ENCODE measurements at places on chromosomes 3 and 15.
A peak's percentile ranks its signal among the peaks of the same experiment; 100 is the strongest.

DNA sequence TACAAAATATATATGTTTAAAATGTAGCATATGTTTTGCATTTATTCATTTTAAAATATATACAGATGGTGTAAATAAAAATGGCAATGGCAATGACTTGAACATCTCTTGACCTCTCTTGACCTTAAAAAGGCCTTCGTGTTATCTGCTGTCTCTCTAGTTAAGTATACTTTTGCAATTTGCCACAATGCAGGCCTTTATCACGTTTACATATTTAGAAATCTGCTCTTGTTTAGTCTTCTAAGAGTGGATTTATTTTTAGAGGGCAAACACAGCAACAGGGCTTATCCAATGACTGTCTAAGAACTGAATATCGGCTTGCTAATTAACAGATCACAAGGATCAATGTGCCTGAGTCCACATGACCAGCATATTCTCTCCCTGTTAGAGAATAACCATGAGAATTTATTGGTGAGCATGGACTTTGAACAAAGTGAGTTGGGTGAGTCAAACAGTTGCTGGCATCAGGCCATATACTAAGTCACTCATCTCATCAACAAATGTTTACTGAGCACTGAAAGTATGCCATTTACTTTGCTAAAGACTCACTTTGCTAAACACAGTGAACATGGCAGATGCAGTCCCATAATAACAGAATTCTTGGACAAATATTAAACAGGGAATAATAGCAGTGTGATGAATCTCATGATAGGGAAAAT lies 48.2 kb downstream of the MDFIC2 start:
- no peak for DNase-seq

- DNase-seq: no peak
These were observed 680.6 kb downstream of the NTRK3 start for GRCh38 chr15:87575896-87576473.

DNA sequence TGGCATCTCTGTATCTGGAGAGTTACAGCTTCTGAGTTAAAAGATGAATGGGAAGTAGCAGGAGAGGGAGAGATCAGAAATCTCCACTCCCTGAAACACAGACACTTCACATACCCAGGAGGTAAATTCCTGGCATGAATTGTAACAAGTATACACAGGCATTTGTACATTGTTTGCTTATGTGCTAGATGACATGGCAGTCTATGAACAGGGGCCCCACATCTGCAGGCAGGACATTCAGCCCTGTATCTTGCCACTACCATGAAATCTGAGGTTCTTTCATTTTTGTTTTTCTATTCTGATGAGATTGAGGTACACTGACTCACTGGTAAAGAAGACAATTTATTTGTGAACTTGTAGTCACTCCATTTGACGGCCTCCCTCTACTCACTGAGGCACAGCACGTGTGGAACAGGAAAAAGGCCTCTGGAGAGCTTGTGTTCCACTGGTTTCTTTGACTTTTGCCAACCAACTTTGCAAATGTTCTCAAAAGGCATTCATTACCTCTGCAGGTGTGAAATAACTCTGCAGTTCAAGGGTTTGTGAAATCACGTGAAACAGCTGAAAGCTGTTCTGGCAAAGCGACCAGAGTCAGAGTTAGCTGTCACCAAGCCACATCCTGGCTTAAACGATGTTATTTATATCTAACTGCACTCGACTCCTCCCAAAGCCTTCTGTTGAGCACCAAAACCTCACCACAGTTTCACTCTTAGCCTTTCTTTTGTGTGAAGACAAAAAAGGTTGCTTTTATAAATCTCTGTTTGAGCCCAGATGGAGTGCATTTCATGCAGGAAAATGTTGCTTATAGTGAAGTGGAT lies 401.3 kb upstream of the CFAP20DC start:
- DNase-seq: no peak

DNA sequence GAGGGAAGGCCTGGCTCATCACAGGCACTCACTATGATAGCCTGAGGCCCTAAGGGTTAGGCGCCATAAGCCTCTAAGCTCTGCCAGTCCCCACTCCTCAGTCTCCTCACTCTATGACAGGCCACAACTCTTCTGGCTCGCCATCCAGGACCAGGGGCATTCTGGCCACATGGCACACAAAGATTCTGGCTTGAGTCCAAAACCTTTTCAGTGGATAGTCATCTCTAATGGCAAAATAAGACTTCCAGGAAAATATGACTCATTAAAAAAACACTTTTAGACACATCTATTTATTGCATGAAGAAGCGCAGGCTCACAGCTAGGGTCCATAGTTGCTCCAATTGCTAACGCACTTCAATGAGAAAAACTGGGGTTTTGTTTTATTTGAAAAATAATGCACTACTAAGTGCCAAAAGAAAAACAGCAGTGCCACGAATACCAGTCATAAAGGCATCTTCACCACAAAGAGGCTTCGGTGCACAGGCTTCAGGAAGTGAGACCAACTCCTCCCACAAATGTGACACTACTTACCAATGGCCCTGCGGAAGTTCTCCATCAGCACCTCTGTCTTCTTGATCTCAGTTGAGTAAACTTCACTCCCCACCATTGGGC lies 11.1 kb downstream of the RUVBL1 start:
- DNase-seq: no peak

DNA sequence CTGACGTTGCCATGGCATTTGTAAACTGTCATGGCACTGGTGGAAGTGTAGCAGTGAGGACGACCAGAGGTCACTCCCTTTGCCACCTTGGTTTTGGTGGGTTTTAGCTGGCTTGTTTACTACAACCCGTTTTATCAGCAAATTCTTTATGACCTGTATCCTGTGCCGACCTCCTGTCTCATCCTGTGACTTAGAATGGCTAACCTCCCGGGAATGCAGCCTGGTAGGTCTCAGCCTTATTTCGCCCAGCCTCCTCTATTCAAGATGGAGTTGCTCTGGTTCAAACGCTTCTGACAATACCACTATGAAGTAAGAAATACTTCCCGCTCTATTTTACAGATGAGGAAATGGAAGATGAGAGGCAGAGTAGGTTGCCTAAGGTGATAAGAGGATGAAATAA lies 16.6 kb downstream of the PAQR9 start:
- no peak for DNase-seq

DNA sequence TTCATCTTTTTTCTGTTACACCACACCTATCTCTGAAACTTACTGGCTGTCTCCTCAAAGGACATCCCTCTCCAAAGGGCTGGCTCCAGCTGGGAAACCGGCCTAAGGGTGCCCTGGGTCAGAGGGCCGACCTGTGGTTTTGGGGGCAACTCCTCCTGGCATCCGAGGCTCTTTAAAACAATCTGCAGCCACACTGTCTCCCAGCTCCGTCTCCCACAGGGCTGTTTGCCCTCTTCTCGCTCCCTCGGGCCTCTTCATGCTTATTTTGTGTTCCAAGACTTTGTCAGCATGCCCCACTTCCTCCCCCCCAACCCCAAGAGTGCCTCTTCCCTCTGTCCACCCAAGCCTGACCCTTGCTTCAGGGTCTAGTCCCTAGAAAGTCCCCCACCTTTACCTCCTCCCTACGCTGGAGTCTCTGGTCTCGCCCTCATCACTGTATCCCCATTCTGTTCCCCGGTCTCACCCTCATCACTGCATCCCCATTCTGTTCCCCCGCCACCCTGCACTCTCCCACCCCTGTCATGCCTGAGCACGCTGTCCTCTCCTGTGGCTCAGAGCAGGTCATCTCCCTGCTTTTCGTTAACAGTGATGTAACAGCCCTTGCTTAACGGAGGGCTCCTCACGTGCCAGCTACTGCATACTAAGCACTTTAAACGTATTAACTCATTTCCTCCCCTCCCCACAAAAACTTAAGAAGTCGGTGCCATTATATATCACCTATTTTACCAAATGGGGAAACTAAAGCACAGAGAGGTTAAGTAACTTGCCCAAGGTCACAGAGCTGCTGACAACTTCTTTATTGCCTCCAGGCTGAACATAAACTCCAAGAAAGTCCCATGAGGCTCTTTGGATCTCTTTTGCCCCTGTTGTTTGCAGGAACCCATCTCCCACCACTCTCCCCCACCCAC lies 1.1 kb upstream of the CSK start:
- no peak for DNase-seq

- peak; percentile 78 for DNase-seq
These were observed 521.9 kb upstream of the PROK2 start for GRCh38 chr3:72306800-72307341.

- no peak for DNase-seq
These were observed 417.0 kb upstream of the AGTR1 start for GRCh38 chr3:148280623-148281242.

DNA sequence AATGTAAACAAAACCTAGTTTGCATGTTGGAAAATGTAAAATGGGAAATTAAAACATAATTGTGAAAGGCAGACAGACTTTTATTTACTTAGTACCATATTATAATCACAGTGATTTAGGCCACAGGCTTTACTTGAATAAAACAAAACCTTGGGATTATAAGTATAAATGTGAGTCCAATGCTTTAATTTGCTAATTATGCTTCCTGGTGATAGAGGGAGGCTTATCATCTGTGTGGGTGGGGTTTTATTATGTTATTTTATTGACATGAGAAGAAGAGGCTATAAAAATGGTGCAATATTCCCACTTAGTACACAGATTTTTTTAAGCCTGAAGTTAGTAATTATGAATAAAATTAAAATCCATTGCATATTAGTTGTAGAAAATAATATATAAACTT lies 248.3 kb upstream of the TBL1XR1 start:
- DNase-seq: no peak

- peak; percentile 86 for DNase-seq
These were observed at the start of gene GAP43 for GRCh38 chr3:115623044-115623868. GAP43 (plus strand) TSS chr3:115623510; CDS start chr3:115623690, 180 bp downstream.

- DNase-seq: no peak
These were observed 68.5 kb downstream of the GPR176 start for GRCh38 chr15:39851500-39852092.

DNA sequence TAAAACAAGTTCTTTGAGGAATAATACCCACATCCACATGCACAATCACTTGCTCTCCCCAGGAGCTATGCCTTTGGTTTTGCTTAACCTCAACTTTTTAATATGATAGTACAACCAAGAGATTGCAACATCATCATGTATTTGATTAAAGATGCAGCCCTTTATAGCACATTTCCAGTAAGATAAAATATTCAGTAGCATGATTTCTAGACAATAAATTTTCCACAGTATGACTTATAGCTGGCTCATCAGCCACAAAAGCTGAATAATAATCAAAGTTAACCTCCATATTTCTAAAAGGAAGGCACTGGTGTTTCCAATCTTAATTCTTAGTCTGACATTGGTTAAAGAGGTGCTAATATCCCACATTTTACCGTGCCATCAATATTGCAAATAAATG lies 622.5 kb downstream of the TBL1XR1 start:
- no peak for DNase-seq

DNA sequence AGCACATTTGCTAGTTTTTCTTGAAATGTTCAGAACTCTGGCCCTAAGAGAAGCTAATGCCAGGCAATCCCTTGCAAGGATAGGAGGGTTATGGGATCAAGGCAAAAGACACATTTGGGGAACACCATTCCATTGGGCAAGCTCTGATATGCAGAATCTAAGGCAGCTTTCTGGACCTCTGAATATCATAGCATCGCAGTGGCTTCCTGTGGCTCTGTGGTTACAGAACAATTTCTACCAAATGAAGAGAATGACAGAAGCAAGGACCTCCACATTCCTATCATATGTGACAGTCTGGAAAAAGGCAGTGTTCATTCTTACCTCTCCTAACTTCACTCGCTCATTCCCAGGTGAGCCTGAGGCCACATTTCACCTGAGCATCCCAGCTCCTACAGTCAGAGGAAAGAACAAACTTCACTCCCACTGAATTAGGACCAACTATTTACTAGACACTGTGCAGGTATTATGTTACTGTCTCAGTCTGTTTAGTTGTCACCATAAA lies 836.1 kb upstream of the CFAP20DC start:
- no peak for DNase-seq

- DNase-seq: no peak
These were observed 352.5 kb upstream of the DCBLD2 start for GRCh38 chr3:99253963-99254355.

GRCh38 chr3:37853691-37854413 lies 7.8 kb upstream of the CTDSPL start:
- DNase-seq: no peak

- DNase-seq: no peak
These were observed 47.6 kb downstream of the TRIM71 start for GRCh38 chr3:32865383-32865782.

GRCh38 chr15:37094915-37095711 lies 5.2 kb downstream of the MEIS2 start:
- no peak for DNase-seq
